CD4-positive, alpha-beta T cell treated with Interleukin-2 at 100 ng/mL for 4 hours (primary cell): ENCODE measurements at places on chromosomes 6 and 20.
A peak's percentile ranks its signal among the peaks of the same experiment; 100 is the strongest.

DNA sequence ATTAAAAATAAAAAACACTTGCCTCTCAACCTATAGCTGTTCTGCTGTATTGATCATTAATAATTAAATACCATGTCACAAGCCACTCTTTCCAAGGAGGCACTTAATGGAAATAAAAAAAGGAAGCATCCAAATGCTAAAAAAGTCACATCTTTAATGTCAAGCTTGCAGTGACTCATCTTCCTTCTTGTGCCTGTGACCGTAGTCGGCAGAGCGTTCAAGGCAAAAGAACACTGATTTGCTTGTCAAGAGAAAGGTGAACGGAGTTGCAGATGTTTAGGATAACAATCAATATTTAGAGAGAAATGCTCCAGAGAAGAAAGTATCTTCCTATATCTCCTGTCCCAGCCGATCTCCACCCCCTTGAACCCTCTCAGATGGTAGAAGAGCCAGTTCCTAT lies 341.0 kb upstream of the OPRM1 start:
- DNase-seq, result no peak

GRCh38 chr6:123383718-123384117 lies 253.0 kb downstream of the TRDN start:
- no peak for DNase-seq

- peak; percentile 69 for DNase-seq
Observed at GRCh38 chr6:33694401-33694931, 17.0 kb downstream of the UQCC2 start.

DNA sequence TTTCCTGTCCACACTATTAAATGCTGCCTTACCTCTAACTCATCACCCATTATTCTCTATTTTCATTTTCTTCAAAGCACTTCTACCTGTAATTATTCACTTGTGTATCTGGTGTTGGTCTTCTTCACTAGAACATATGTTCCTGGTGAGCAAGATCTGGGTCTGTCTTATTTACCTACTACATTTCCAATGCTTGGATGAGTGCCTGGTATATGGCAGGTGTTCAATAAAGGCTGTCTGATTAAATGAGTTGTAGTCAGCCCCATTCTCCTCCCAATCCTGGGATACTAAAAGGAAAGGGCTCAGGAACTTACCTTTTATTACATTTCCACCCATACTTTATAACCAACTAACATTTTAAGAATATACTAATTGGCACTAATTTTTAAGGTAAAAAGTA lies 61.0 kb downstream of the CEP162 start:
- no peak for DNase-seq

GRCh38 chr6:56370561-56371211 lies 123.3 kb upstream of the COL21A1 start:
- no peak for DNase-seq

GRCh38 chr6:11282245-11282644 lies 49.8 kb upstream of the NEDD9 start:
- no peak for DNase-seq

DNA sequence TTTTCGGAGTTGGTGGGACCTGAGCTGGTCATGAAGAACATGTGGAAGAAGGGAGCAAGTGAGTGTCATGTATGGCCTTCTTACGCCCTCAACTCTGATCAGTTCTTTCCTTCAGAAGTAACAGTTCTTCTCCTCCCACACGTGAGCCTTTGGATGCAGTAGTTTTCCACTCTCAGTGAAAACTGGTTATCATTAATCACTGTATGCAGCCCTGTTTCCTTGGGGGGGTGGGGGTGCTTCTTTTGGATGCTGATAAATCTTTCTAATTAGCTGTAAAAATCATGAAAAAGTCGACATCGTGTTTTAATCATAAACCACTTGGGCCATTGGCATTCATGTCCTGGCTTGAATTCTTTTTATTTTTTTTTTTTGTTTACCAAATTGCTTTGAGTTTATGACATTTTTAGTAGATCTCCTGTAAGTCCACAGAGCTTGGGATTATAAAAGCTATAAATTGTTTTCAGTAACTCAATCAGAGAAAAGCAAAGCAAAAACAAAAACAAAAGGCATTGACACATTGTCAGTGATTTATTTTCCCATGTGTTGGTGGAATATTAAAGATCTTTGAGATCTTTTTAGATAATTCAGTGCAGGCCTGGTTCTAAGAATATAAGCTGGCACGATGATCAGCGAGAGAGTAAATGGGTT lies 84.8 kb downstream of the TRMT11 start:
- DNase-seq, result no peak

DNA sequence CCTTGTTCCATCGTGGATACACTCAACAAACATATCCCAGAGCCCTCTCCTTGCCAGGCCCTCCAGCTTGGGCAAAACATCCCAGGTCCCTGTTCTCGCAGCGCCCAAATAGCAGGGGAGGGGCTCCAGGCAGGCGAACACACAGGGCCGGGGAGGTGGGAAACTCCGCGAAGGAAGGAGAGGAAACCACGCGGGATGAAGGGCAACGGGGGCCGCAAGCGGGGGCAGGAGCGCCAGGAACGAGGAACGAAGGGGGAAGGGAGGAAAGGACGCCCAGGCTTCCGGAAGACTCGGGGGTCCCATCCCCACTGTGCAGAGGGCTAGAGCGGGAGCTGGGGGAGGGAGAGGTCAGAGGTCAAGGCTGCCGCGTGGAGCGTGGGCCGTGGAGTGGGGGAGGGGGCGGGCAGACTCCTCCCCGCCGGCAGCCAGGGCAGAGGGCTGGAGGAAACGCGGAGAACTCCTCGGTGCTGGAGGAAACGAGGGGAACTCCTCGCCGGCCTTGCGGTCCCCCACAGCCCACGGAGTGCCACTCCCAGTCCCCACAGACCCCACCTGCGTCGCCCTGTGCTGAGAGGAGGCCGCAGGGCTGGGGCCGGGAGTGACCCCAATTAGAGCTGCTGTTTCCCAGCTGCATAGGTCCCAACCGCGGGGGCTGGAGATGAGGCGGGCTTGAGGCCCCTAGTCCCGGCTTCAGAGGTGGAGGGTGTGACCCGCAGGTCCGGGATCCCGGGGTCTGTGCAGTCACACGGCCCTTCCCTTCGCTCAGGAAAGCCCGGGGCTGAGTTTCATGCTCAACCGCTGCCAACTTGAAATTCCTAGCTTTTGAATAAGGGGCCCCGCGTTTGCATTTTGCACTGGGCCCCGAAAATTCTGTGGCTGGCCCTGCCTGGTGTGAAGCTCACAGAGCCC lies 1.2 kb upstream of the RBM38 start:
- peak; percentile 48 for DNase-seq

GRCh38 chr20:48224533-48225050 lies 439.3 kb upstream of the SULF2 start:
- no peak for DNase-seq

DNA sequence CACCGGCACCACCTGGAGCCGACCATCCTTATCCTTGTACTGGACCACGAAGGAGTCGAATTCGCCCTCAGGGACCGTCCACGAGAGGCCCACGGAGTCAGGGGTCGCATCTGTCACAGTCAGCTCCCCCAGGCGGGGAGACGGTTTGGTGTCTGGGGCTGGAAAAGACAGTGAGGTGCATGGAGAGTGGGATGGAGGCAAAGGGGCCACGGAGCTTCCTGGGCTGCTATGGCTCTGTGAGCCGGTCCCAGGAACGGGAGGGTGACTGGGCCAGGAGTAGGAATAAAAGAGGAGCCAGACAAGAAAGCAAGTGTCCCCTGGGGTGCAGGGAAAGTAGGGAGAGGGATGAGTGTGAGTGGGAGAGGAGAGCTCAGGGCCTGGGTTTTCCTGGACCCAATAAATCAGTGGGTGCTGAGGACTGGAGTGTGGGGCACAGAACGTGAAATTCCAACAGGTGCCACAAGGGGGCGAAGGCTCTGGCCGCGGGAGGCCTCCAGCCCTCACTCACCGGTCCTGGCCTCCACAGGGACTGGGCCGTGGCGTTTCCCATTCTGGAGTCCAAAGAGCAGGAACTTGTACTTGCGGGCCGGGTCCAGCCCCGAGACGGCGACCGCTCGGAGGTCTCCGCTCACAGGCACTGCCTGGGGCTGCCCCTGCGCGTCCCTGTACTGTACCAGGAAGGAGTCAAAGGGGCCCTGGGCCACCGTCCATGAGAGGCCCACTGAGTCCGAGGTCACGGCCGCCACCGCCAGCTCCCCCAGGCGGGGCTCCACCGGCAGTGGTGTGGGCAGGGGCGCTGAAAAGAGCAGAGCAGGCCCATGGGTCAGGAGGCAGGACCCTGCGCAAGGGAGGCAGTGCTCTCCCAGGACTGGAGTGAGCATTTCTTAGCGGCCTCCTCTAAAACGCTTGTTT lies 9.9 kb downstream of the CYP21A2 start:
- DNase-seq, result peak; percentile 69

DNA sequence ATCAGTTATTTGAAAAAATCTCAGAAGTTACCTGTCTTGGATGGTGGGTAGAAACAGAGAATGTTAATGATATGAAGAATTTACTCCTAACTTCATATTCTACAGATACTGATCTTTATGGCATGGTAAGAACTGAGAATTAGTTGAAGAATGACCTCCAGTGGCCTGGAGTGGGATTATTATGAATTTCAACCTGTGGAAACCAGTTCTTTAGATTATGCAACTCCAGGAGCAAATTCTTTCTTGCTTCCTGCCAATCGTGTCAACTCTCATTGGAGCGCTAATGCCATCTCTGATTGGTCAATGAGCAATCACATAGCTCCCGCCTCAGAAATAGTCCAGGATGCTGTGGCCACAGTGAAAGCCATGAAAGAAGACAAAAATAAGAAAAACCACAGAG lies 40.6 kb downstream of the LYRM2 start:
- no peak for DNase-seq

DNA sequence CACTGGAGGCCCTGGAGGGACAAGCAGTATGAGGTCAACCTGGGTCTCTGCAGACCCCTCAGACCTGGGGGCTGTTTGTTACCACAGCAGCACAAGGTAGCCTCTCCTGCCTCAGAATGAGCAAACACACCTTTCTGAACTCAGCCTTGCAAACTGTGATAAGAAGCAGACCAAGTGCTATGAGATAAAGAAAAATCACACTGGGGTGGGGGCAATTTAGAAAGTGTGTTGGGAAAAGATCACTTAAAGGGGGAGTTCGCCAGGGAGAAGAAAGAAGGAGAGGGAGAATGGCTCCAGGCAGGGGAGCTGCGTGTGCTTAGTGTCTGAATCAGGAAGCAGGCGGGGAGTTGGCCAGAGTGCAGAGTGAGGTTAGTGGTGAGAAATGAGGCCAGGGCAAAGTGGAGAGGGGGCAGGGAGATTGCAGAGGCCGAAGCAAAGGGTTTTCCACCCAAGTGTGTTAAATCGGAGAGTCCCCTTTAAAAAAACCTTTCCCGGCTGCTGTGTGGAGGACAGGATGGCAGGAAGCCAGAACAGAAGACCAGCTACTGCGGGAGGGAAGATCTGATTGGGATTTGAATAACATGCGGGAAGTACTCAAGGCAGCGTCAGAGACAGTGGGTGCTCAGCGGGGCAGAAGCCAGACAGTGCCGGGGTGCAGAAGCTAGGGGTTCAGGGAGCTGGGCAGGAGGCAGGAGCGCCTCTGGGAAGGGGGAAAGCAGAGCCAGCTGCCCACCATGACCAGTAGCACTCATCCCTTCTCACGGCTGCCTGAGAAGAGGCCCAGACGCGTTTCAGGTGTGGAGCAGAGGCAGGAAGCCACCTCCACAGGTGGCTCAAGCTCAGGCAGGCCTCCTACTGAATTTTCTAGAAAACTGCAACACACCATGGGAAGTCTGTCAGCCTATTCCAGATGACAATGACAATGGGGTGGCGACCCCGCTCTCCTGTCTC lies 9.0 kb downstream of the ADA start:
- peak; percentile 32 for DNase-seq

GRCh38 chr6:102488729-102489128 lies 1095.2 kb downstream of the GRIK2 start:
- no peak for DNase-seq

DNA sequence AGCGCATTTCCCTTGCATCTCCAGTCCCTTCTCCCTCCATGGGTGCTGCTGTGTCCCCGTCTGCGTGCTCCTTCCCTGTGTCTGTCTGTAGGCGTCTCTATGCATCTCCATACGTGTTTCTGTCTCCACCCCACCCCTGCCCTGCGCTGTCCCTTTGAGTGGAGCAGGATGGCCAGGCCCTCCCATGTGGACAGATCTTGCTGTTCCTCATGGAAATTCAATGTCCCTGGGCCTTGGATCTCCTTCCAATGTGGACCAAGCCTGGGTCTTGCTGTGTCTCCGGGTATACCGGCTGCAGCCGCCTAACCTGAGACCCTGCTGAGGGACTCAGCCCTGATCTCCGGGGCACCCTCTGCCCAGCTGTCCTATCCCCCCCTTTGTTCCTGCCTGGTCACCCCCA lies 172.7 kb downstream of the BMP7 start:
- DNase-seq, result no peak

- DNase-seq, result no peak
Observed at GRCh38 chr20:17513939-17514338, 17.2 kb downstream of the BFSP1 start.

DNA sequence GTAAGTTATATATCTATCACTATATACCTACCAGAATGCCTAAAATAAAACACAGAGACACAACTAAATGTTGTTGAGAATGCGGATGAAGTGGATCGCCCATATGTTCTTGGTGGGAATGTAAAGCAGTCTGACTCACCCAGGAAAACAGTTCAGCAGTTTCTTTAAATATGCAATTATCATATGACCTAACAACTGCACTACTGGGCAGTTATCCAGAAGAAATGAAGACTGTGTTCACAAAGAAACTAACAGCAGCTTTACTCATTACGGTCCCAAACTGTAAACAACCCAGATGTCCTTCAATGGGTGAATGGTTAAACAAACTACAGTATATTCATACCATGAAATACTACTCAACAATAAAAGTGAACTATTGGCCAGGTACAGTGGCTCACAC lies 14.3 kb upstream of the ZC3H12D start:
- DNase-seq, result no peak

- DNase-seq, result no peak
Observed at GRCh38 chr6:80501636-80502035, 395.2 kb downstream of the BCKDHB start.

GRCh38 chr20:49575551-49576060 lies 7.7 kb upstream of the PTGIS start:
- DNase-seq, result no peak

DNA sequence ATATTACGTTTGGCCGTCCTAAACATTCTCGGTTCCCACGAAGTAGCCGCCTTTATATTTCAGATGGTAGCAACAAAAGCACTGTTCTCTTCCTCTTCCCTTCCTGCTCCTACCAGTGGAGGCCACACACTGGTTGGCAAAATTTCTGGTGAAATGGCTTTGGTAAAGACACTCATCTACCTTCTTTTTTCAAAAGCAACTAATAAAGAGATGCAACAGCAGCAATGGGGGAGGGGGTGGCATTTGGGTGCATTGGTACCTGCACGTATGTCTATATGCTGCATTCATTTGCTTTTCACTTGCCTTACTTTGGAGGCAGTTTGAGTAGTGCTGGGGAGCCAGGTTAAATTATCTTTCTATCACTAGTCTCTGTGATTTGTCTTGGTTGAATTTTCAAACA lies 6.0 kb downstream of the POU3F2 start:
- no peak for DNase-seq

- no peak for DNase-seq
Observed at GRCh38 chr6:106533054-106533453, 96.2 kb downstream of the RTN4IP1 start.

DNA sequence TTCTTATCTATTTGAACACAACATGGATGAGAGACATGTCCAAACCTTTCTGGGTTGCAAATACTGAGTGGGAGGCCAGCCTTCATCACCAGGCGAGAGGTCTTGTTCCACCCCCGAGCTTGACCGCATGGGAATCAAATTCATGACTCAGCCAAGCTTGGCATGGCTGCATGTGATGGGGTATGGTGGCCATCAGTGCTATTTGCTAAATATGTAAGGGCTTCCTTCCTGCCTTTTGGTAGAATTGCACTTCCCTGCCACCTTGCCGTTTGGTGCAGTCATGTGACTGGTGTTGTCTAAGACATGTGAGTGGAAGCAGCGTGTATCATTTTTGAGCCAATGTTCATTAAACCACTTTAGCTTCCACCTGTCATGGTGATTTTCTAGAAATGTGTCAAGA lies 508.9 kb upstream of the SULF2 start:
- no peak for DNase-seq
